ENCODE measurements at places on chromosomes 6 and 20.

DNA sequence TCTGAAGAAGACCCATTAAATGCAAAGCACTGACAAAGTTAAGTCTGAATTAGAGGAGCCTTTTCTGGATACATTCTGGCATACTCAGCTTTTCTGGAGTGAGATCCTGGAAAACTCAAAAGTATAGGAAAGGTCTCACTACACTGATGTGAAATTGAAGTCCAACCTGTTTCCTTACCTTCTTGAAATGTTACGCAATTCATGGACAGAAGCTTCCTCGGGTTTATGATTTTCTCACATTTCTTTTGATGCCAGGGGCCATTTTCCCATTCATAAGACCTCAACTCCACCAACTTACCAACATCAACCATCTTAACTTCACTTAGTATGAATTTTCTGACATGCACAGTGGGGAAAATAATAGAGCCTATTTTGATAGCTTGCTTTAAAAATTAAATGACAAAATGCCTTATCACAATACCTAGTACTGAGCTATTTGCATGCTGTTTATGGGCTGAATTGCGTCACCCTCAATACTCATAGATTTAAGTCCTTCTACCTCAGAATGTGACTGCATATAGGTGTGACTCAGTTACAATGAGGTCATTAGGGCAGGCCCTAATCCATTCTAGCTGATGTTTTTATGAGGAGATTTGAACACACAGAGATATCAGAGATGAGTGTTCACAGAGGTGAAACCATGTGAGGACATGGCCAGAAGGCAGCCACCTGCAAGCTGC is 73.4 kb upstream of the RAB32 start:
- no peak for DNase-seq

GRCh38 chr6:45129051-45129450 is 199.1 kb upstream of the RUNX2 start:
- DNase-seq: no peak

DNA sequence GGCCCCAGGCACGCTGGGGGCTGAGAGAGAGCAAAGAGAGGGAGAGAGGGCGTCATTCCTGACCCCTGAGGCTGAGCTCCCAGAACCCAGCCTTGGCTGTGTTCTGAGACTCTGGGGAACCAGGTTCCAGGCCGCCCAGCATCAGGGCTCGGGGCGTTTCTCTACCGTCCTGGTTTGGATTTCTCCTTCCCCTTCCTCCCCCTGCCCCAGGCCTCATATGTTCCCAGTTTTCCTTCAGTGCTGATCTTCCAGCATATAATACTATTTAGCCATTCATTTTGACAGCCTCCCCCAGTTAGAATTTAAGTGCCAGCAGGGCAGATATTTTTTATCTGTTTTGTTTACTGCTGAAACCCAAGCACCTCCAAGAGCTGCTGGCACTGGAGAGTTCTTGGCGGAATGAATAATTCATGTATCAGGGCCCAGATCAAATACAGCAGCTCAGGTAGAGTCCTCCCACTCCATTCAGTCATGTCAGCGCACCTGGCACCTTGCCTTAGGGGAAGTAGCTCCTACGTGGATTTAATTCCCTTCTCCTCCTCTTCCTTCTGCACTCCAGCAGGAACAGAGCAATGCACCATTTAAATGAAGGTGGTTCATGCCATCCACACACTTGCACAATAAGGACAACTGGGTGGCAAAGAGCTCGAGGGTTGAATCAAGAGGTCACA is 23.4 kb upstream of the FRMD1 start:
- DNase-seq: no peak

GRCh38 chr6:136427378-136427717 is 122.9 kb downstream of the MAP7 start:
- DNase-seq: no peak

GRCh38 chr6:107173779-107174178 is 58.5 kb upstream of the BEND3 start:
- no peak for DNase-seq

DNA sequence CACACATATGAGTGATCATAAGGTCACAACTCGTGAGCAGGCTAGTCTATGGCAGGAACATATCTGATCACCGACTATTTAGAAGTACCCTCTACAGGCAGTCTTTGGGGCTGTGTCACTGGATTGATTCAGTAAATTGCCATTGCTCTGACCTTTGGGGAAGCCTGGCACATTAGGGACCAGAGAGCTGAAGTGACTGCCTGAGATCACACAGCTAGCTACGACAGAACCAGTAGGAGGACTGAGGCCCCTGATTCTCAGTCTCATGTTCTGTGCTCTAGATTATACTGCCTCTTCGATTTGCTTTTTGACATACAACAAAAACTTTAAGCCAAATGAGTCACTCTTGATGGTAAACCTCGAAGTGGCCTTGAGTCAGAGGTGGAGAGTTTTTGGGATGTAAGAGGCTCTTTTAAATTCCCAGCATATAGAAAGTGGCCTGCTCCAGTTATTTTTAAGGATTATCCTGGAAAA is 247.5 kb upstream of the SUPT3H start:
- no peak for DNase-seq

DNA sequence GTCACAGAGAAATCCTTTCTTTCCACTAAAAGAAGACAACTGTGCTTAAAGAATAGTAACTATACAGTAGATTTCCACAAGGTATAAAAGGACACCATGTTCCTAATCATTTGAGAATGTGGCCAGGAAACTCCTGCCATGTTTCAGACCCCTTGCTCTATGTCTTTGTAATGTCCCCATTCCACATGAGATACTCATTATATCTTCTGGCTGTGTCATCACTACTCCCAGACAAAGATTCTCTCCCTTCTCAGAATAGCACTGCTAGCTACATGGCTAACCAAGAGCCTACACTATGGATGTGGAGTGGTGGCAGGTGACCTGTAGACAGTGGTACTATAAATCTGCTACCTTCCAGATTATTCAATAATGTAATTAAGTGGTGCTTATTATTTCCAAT is 218.1 kb upstream of the MCHR2 start:
- no peak for DNase-seq

GRCh38 chr6:90338409-90338808 is 41.8 kb upstream of the BACH2 start:
- no peak for DNase-seq

Data from natural killer cell (primary cell).